ENCODE measurements at places on chromosomes 5 and 9.

DNA sequence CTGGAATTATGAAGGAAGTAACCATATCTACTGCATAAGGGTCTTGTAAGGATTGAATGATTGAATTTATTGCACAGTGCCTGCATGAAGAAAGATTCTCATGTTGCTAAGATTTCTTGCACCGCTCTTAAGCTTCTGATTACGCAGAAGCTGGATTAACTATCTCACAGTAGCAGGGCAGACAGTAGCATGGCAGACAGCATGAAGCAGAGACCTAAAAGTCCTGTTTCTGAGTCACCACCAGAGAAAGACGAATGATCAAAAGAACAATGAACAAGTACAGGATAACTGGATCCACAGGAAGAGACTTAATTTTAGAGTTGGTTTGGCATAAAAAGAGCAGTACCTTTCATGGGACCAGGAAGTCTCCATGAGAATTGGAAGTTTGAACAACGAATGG lies 142.4 kb downstream of the MAPKAP1 start:
- DNase-seq = no peak

DNA sequence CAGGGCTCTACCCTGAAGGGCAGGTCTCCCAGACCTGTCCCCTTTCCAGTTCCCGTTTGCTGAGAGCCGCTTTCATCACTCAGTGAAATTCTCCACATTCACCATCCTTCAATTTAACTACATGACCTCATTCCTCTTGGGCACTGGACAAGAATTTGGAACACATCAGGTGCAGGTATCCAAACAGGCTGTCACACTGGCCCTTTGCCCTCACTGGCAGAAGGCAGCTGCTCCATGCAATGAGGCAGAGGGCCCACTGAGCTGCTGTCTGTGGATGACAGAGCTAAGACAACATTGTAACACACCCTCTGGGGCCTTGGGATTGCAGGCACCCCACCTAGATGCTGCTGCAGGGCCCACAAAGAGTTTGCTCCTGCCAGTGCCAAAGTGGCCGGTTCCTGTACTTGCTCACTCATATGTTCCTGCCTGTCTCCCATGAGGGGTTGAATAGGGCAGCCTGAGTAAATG lies 55.1 kb downstream of the ACTL7B start:
- DNase-seq = no peak

- DNase-seq = no peak
These were observed 63.0 kb upstream of the SELENOP start for GRCh38 chr5:42874621-42875198.

- DNase-seq = no peak
These were observed 179.8 kb upstream of the PPP1R26 start for GRCh38 chr9:135299651-135300345.

GRCh38 chr5:74477761-74478160 lies 162.8 kb downstream of the ENC1 start:
- no peak for DNase-seq

DNA sequence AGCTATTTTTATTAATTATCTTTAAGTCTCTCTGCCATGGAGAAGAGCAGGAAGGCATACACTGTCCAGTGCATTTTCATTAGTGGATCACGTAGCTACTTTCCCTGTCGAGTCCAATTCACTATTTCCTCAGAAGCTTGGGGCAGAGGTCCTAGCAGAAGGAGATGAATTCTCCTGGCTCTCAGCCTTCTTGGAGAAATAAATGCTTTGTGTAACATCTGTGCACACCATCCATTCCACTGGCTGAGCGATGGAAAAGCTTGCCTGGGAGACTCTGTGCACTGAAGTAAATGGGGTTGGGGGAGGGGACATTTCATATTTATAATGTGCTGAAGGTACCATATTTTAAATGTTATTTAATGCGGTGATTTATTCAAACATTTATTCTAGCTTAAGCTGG lies 23.4 kb downstream of the PROP1 start:
- no peak for DNase-seq

Data from activated naive CD8-positive, alpha-beta T cell treated with anti-CD3 and anti-CD28 coated beads, Interleukin-2, amount 50 U/mL, for 16 hours (primary cell).